ENCODE measurements at places on chromosomes 4 and X.

DNA sequence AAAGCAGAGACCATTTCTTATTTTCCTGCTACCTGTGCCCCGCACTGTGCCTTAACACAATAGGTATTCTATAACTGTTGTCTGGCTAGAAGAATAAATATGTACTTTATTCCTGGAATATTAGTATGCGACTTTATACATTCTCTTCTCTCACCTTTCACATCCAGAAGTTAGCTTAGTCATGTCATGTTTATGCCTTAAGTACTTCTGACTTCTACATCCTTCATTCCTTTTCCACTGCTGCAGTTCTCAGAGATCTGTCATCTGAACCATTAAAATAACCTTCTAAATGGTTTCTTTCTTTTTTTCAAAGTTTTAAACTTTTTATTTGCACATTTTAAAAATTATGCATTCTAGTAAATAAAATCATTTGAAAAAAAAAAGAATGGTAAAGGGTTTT lies 34.4 kb downstream of the KIF4A start:
- DNase-seq = no peak

DNA sequence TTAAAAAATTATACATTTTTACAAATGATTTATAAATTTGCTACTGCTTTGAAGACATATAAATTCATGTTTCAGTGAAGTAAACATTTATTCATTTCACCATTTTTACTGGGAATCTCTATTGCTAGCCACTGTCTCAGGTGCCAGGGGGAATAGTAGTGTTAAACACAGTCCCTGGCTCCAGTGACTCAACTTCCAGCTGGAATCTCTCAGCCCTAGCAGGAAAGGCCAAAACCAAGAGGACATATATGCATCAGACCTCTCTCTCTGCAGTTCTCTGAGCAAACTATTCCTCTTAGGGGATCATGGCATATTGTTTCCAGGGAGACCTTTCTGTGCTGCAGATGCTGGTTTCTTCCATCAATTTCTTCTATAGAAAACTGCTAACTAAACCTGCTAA lies 1009.0 kb upstream of the LCORL start:
- no peak for DNase-seq

DNA sequence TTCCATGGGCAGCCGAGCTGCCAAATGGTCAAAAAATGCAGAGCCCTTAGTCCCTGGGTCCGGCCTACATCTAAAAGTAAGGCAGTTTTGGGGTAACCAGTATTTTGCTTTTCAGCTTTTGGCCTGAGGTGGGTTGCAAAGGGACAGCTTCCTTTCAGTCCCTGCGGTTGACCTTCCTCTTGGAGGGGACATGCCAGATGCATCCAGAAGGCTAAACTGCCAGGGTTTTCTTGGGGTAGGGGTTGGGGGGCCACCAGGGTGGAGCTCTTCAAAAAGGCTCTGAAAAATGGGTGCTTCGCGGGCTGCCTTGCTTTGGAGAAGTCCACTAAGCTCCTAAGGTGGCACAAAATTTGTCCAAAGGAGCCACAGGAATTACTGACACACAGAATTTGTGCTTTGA lies 120.7 kb downstream of the UBE2K start:
- no peak for DNase-seq

DNA sequence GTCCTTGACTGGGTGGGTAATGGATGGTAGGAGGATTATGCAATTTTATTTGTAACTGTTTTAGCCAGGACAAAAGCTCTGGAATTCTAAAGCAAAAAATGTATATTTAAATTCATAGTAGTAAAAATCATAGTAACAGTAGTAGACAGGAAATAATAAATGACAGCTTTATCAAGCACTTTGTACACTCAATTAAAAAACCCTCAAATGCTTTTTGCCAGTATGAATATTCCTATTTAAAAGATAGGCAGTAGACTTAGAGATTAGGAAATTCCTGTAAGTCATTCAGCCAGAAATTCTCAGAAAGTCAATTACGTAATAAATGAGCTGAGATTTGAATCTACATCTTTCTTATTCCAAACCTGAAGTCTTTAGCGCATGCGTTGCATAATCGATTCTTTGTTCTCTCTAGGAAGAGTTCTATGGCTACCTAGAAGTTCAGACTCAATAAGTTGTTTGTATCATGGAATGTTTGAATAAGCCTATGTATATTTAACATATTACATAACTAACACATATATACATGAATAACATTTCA lies 2.5 kb downstream of the AADAT start:
- DNase-seq = no peak

DNA sequence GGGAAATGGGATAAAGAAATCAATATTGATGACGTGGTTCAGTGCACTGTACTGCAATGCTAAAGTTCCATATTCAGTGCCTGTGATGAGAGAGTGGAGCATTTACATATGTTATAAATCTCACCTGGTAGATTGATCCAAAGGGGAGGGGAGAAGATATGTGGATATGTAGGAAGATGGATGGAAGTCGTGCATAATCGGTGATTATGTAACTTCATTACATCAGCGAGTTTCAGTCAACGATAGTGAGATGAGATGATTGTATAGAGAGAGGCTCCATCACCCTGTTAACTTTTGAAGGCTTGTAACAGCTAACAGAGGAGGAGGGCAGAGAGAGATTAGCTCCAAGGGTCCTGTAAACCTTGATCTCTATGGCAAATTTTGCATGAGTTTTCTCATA lies 1.8 kb downstream of the IL1RAPL1 start:
- no peak for DNase-seq

DNA sequence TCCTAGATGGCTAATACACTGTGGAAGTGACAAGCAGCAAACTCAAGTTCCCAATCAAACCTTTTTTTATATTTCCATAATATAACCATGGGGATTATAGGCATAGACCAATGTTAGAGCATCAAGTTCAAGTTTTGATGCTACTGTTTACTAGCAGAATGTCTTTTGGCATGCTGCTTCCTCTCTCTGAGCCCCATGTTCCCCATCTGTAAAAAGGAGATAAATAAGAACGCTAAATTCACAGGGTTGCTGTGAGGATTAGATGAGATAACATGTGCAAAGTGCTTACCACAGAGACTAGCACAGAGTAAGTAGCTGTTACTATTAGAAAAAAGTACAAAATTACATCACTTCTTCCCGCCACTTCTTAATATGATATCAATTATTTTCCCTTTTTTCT lies 18.0 kb downstream of the MBNL3 start:
- no peak for DNase-seq

- DNase-seq = no peak
Observed at GRCh38 chr4:48944756-48945241, 38.2 kb upstream of the OCIAD2 start.

DNA sequence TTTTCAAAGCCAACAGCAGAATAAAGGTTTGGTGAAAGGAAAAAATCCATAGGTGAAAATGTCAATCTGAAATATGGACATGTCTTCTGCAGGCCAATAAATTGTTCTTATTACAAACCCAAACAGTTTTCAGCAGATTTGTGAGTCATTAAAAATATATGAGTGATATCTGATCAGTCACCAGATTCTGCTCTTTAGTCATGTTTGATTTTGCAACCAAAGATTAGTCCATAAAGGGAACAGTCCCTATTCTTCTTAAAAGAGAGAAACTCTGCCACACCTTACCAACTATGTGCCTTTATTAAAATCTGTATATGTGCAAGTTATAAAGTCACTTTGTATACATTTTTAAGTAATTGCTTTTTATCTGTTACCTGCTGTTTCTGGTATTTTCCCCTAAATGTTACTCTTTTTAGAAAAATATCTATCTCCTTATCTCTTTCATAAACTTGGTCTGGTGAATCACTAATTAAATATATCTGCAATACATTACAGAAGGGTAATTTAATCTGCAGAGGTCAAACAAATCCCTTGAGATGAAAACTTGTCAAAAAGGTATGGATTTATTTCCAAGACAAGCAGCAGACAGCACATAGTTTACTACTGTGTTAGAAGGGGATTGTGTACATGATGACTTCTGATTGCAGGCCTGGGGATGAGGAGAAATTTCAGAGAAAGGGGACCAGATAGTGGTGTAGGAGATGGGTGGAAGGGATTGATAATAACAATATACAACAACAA lies 322.9 kb upstream of the NWD2 start:
- DNase-seq = no peak

- no peak for DNase-seq
Observed at GRCh38 chrX:39811376-39811775, 286.4 kb downstream of the BCOR start.

DNA sequence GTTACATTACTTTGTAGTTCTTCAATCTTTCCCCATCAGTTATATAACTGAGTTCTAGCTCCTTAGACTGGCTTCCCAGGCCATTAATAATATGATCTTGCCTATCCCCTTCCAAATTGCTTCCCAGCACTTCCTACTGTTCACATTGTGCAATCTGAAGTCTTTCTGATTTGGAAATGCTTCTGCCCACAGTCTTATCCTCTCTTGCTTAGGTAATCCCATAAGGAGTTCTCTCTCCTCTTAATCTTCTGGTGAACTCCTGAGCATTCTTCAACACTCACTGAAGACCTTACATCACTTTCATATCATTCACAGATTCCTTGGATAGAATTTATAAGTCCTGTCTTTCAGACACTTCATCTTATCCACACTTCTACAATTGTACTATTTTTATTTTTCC lies 132.7 kb upstream of the TTC29 start:
- DNase-seq = no peak

- no peak for DNase-seq
Observed at GRCh38 chr4:41668024-41668423, 80.5 kb downstream of the PHOX2B start.

DNA sequence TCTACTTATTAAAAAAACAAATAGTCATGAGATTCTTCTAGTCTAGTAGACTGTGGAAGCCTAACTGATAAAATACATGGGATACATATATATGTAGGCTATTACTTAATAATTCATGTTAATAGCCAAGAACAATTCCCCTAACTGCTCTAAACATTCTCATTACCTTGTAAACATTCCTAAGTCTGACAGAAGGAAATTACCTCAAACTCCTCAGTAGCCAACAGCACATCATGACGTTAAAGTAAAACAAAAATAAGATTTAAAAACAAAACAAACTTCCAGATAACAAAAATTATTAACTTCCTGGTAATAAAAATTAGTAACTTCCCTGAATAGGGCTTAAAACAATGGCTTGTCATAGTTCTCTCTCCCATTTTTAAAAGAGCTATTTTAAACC lies 109.2 kb downstream of the WDFY3 start:
- no peak for DNase-seq

DNA sequence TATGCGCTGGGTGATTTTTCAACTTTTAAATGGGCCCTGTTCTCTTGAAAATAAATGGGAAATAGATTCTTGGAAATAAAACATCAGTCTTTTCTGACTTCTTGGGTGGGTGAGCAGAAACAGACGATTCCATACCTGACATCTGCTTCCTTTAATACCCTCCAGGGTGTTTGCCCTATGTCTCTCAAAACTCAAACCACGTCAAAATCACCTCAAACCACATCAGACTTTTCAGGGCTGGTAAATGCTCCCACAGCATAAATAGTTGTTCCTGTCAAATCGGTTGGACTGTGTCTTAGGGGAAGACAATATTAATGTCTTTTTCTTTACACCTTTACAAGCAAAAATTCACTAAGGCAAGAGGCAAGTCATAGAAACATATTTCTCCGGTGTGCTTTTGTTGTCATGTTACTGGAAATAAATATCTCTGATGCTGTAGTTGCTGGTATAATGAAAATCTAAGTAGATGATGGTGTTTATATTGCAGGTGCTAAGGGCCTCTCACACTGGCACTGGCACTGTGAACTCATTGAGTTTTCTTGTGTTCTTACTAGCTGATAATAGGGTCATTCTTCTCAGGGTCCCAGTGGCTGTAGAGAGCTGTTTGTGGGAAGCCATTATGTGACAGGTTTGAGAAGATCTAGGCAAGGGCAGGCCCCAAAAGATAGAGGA lies 380.4 kb downstream of the RAPGEF2 start:
- no peak for DNase-seq

DNA sequence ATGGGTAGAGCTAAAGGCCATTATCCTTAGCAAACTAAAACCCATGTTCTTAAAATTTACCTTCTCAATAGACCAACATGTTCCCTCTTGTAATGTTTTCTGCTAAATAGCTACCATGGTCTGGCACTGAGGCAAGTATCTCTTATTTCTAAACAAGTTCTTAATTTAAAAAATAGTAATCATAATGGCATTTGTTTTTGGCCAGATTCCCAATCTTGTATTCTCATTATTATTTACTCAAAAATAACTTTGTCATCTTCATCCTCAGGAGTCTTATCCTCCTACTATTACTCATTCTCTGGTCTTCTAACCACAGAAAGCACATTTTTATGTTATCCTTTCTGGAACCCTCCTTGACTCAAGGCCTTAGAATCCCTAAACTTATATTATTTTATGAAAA lies 931.2 kb downstream of the CCSER1 start:
- DNase-seq = no peak

DNA sequence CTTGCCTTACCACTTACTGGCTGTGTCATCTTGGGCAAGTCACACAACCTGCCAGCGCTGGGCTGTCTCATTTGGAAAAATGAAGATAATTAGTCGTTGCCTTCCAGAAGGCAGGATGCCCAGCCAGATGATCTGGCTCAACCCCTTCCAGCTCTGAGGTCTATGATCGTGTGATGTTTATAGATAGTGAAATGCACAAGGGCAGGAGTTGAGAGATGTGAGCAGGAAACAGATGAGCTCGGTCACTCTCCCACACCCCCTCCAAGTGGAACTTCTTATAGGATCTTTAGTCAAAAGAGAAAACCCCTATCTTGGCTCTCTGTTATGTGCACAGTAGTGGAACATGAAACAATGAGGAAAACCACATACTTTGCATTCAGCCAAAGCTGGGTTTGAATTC lies 336.8 kb upstream of the PPARGC1A start:
- DNase-seq = no peak

DNA sequence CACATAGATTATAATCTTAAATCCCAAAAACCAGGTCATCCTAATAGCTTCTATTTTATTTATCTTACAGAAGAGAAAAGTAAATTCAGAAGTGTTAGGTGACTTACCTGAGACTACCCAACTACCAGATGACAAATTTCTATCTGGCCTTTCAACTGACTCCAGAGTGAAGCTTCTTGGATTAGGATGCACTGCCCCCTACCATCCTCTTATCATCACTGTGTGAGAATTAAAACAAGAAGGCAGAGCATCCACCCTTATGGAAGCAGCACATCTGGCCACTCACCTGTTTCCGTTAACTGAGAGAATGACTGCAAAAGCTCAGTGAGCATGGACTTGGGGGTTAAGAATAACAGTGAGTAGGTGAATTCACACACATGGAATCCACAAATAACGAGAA lies 502.6 kb upstream of the TECRL start:
- DNase-seq = no peak

GRCh38 chrX:53716328-53717088 lies 30.0 kb upstream of the HUWE1 start:
- DNase-seq = no peak

DNA sequence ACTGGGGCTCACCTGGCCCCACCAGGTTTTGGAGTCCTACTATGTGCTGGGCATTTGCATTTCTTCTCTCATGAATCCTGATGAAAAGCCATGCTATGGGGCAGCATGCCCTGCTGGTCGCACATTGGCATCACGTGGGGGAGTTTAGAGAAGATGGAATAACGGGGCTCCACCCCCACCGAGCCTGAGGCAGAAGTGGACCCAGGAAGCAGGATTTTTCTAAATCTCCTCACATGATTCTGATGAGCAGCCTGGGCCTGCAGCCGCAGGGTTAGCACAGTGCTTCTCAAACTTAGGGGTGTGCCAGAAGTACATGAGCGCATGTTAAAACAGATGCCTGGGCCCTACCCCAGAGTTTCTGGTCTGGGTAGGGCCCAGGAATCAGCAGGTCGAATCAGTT lies 4.6 kb upstream of the SORCS2 start:
- no peak for DNase-seq

- no peak for DNase-seq
Observed at GRCh38 chr4:137559801-137560200, 27.5 kb upstream of the PCDH18 start.

Data from NCI-H1417 treated with DMSO at 0.1 percent for 48 hours (cell line).